ENCODE measurements at places on chromosomes 2 and 18.

DNA sequence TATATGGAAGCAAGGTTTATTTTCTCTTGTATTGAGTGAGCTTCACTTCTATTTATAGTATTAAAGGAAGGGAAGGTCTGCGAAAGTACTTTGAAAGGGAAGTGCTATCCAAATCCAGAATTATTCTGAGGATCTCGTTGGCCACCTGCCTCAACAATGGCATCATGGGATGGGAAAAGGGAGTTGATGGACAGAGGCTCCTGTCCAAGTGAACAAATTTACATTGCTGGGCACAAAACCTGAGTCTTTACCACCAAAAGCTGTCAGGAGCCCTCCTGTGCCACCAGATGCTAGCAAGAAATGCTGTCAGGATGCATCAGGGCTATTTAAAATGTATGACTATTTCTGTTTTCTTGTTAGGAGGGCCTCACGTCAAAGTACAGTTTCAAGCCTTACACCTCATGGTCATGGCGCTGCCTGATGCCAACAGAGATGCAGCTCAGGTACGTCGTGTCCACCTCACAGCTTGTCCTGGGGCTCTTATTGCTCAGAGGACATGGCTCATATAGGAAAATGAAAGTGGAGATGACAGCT is 157.3 kb downstream of the ARHGAP28 start:
- no peak for DNase-seq

DNA sequence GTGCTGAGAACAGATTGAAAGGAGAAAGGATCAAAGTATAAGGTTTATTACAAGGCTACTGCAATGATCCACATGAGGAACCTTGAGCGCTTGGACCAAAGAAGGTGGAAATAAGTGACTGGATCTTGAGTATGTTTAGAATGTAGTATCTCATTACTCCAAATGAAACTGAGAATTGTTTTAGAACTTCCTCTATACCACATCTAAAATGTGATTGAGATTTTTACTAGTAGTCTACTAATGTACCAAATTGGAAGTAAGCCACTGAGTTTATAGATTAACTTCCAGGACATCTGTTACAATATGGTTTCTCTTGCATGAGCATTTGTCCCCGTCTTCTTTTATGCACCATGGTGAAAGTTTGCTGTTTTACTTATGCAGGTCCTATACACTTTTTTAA is 300.5 kb downstream of the SUCLG1 start:
- DNase-seq: no peak

- no peak for DNase-seq
Observed at GRCh38 chr18:29883114-29883513, 1159.4 kb downstream of the DSC3 start.

- DNase-seq: no peak
Observed at GRCh38 chr2:219221957-219222518, 3.3 kb upstream of the ABCB6 start.

DNA sequence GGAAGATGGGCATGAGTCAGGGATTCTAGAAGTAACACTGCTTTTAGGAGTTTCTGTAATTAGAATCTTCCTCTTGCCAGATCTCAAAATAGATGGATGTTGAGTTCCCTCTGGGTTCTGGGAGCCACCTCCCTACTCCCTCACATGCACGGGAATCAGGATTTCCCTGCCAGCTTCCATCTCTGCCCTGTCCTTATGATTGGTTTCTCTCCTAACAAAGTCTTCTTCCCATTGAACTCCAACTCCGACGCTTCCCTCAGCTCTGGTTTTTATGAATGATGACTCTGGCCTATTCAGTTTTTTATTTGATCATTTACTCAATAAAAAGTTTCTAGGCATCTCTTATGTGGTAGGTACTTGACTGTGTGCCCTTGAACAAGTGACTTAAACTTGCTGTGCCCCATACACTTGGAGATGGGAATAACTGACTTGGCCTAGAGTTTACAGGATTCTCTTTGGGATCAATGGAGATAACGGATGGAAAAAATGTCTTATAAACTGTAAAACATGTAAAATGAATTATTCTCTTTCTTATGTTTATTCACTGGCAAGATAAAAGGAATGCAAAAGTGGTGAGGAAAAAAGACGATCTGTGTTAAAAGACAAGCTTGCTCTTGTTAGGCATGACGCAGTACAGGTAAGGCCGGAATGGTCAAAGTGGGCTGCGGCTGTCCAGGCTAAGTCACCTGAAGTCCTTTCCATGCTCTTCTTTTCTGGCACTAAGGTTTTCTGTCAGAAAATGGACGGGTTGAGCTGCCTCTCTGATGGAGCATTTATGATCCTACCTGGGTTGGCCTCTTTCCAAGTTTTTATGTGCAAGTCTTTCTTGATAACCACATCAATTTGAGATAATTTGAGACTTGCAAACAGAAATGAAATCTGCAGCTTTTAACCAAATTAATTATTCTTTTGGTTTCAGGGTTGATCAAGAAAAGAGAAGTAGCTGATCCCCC is 199.6 kb downstream of the MYCN start:
- DNase-seq: no peak

GRCh38 chr18:10403708-10404107 is 50.7 kb upstream of the APCDD1 start:
- DNase-seq: no peak

GRCh38 chr2:64218137-64218802 is 74.0 kb upstream of the PELI1 start:
- no peak for DNase-seq

DNA sequence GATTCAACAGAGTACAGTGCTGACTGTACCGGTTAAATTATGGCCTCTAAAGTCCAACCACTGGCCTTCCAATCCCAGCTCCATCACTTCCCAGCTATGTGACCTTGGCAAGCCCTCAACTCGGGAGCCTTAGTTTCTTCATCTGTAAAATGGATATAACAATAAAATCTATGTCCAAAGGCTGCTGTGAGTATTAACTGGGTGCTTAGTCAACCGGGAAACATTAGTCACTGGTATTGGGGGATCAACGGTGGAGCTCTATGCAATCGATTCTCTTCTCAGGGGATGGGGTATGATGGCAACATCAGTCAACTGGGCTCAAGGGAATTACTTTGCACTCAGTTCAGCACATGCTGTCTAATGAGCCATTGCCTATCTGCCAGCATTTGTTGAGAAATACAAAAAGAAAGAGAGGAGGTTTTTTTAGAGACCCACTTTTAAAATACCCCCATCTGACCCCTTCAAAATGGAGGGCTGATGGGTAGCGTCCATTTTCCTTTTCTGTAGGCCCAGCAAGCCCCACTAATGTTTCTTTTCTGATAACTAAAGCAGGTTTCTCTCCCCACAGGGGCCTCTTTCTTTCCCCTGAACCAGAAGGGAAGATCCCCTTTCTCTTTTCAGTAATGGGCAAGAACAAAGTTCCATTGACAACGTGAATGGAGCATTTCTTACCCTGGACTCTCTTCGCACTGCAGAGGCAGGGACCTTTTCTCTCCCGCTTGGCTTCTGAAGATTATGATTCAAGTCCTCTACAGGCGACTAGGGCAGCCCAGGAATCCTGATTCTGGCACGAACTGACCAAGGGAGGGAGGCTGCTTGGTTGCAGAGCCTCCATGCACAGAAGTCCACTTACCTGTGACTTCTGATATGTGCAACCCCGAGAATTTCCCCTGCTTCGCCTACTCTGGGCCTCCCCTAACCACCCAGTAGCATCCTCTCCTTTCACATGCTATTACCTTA is 8.7 kb upstream of the AGFG1 start:
- no peak for DNase-seq

DNA sequence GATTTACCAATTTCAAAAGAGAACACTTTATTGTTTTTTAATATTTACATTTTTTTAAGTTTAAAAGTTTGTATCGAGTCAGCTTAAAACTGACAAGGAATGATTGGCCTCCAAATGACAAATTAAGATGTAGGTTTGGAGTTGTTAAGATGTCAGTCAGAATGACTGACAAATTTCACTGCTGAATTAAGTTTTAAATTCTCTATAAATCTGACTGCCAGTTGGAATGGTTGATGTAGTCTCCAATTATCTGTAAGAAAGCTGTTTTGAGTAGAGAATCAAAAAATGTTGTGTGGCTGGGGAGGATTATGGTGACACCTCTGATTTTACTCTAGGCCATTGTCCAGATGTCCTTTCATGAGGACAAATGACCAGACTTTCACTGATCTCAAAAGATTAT is 165.3 kb upstream of the CDH20 start:
- no peak for DNase-seq

GRCh38 chr18:70337139-70337972 is 48.5 kb downstream of the SOCS6 start:
- no peak for DNase-seq

DNA sequence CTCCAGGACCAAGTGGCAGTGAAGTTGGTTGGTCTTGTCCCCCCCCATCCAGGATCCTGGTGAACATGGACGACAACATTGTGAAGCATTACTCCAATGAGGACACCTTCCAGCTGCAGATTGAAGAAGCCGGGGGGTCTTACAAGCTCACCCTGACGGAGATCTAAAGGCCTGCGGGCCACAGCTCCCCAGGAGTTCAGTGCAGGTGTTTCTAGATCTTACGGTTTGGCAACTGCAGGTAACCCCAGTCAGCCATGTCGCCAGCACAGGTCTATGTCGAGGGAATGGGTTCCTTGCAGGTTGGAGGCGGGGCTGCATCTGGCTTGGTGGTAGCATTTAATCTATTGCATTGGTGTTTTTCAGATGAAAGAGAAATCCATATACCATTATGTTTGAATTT is 42.8 kb upstream of the KLF11 start:
- no peak for DNase-seq

DNA sequence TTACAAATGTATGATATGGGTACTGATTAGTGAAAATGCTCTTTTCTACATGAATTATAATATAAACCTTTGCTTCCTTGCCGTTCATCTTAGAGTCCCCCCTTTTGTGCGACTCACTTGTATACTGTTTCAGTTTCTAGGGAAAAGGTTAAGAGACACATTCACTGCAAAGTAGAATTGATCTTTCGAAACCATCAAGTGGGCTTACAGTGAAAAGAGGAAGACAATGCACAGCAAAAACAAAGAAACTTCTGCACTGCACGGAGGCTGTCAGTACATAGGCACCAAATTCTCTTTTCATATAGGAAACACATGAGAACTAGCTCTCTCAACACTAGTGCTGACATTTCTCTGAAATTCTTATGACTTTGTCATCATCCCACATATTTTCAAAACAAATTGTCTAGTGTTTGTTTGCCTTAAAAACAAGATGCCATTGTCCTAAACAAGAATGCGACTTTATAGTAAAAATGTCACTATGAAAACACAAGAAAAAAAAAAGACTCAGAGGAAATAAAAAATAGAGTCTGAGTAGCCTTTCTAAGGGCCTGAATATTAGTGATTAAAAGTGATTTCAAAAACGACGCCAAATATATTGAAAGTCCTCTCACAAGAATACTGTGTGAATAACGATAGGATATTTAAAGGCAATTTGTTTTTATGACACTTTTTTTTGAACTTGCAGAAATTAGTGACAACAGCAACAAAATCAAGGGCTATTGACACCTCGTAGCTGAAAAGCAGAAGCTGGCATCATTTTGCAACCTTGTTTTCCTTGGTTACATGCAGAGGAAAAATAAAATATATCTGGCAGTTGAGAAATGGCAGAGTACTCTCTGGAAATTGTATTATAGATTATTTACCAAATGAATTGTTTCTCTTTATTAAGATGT is 827.0 kb downstream of the BCL11A start:
- no peak for DNase-seq

DNA sequence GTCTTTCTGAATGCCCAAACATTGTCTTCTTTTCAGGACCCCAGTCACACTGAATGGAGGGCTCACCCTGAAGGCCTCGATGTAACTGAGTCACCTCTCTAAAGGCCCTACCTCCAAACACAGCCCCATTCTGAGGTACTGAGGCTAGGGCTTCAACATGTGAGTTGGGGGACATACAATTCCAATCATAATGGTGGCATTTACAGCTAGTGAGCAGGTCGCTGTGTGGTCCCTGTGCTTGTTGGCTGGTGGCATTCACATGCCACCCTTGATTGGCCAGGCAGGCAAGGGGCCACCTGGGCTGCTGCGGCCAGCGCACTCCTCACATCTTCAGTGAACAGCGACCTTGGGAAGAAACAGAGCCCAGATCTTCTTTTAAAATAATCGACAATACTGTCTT is 30.7 kb downstream of the AMER3 start:
- DNase-seq: no peak

- DNase-seq: no peak
Observed at GRCh38 chr2:27105981-27106380, 12.9 kb downstream of the CGREF1 start.

DNA sequence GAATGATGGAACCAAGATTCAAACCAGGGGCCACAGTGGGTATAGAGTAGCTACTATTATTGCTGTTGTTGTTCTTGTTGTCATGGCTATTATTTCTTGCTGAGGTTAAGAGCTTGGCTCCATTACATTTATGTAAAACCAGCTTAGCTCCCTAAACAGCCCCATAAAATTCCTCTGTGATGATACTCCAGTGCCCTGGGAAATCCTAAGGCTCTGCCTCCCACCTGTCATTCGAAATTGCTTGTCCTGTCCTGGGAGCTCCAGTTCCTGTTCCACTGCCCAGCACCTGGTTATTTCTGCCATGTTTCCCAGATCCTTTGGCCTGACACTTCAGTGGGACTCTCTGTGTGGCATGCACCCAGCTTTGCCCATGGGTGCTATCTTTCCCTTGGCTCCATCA is 27.8 kb upstream of the NCOA1 start:
- no peak for DNase-seq

- DNase-seq: no peak
Observed at GRCh38 chr18:63585988-63586387, 1.2 kb upstream of the SERPINB13 start.

- no peak for DNase-seq
Observed at GRCh38 chr2:163593982-163594381, 141.8 kb downstream of the FIGN start.

GRCh38 chr18:69838620-69839411 is 108.9 kb downstream of the CD226 start:
- no peak for DNase-seq

- no peak for DNase-seq
Observed at GRCh38 chr2:154532763-154533162, 165.7 kb upstream of the KCNJ3 start.

- DNase-seq: no peak
Observed at GRCh38 chr2:214376618-214377285, 34.1 kb upstream of the VWC2L start.

DNA sequence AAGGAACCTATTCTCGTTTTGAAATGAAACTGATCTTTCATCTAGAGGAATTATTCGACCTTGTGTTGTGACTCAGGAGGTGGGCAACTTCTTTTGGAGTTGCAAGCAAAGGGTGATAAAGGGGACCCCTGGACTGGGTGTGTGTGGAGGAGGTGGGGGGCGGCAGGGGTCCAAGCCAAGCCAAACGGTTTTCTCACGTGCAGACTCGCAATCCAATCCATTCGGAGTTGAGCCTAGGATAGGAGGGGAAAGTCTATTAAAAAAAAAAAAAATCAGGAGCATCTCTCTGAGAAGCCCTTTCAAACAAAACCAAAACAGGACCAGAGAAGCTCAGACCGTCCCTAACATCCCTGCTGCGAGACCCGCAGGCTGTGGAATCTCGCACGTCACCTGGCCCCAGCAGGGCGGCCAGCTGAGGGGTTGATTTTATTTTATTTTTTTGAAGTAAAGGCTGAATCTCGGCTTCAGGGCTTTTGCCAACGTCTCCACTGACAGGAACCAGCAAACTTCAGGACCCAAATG is 3.7 kb upstream of the ZEB2 start:
- DNase-seq: no peak

- no peak for DNase-seq
Observed at GRCh38 chr2:70771446-70771845, 3.4 kb upstream of the ADD2 start.
